ENCODE measurements at places on chromosomes 11 and 22.

DNA sequence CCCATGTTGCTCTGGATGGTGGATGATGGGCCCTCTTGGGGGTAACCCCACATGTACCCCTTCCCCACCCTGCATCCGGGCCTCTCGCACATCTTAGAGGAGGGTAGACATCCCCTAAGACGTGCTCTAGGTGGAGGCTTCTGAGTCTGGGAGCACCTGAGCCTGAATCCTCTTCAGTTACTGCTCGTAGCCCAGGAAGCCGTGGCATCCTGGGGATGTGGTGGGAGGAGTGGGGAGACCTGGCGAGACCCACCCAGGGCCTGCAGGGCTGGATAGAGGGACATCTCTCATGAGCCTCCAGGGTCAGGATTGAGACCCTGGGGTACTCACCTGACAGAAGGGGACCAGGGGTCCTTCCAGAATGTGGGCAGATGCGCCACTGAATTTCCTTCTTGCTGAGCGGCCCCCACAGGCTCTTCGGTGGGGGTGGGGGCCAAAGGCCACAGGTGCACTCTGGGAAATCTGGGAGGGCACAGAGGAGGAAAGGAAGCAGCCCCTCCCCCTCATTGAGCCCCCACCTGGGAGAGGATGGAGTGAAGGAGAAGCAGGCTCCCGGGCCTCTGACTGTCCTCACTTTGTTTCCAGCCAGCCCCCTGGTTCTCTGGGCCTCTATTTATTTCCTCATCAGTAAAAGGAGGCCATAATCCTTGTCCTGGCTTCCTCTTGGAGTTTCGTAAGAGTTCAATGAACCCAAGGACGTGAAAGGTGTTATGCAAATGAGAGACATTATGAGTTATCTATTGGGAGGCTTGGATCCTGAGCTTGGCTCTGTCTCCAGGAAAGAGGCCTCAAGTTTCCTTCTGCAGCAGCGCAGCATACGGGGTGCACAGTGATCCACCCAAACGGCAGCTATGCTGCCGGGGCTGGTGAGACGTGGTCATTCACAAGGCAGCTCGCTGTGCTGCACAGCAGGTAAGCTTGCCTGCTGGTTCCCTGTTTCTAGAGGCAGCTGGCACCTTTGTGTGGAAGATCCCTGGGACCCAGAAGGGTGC lies 31.2 kb downstream of the KCNJ4 start:
- no peak for DNase-seq

- DNase-seq = no peak
These were observed 22.4 kb downstream of the TRMU start for GRCh38 chr22:46357711-46358520.

DNA sequence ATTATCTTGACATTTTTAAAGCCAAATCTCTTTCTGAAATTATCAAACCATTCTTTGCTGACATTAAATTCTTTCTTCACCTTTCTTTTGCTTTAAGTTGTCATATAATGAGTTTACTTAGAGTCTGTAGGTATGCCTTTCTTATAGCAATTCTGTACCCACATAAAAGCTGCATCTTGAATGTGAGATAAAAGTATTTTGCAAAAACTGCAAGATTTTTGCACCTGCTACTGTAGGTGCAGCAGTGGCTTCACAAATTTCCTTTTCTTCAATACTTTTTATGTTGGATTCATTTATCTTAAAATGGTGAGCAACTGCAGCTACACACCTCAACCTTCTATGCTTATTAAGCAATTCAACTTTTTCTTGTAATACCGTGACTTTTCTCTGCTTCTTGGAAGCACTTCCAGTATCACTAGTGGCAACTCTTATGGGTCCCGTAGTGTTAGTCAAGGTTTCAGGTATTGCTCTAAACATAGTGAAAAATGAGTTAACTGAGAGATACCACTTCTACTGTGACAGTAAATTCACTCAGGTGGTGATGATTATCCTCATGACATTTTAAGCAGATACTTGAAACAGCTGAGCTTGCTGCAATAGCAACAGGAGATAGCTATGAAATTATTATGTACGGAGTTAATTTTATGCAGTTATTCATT lies 18.8 kb downstream of the ZFP91 start:
- DNase-seq = no peak

- DNase-seq = no peak
These were observed 49.1 kb downstream of the LRRC32 start for GRCh38 chr11:76621466-76621865.

DNA sequence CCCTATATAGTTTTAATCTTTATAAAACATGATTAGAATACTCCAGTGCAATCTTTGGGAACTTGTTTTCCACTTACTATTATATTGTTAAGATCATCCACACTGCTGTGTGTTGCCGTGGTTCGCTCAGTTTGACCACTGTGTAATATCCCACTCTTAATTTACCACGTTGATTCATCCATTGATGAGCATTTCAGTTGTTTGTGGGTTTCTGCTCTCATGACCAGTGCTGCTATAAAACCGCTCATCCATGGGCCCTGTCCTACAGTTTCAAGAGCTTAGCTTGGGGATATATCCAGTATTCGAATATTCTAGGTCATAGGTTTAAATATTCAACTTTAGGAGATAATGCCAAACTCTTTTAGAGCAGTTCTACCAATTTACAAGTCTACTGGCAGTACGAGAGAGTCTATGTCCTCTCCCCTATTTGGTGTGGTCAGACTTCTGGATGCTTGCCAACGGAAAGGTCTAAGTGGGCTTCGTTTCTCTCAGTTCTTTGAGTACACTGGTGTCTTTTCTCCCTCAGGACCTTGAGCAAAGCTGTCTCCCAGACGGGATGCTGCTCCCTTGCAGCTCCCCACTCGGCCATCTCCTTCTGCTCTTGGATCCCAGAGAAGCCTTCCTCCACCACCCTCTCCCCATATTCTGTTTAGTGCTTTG lies 94.9 kb upstream of the ALX4 start:
- DNase-seq = no peak

DNA sequence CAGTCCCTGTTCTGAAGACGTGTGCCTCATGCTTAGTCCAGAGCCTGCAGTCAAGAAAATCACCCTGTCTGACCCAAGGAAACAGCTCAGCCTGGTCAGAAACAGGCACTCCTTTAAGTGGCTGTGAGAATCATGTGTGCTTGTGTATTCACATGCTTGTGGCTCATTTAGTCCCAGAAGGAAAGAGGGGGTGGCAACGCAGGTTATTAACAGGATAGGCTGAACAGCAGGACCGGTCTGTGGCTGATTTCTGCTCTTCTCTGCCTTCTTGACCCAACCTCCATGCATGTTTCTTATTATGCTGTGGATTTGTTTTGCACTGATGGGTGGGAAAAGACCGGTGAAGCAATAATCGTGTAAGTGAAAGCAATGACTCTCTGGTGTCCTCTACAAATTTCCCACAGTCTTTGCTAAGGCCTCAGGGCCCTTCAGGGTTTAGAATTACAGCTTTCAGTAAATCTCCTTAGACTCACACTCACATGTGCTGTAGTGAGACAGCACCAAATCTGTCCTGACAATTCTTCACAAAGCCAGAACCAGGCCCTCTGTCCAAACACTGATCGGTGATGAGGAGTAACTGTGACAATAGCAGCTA lies 288.1 kb downstream of the ETS1 start:
- no peak for DNase-seq

DNA sequence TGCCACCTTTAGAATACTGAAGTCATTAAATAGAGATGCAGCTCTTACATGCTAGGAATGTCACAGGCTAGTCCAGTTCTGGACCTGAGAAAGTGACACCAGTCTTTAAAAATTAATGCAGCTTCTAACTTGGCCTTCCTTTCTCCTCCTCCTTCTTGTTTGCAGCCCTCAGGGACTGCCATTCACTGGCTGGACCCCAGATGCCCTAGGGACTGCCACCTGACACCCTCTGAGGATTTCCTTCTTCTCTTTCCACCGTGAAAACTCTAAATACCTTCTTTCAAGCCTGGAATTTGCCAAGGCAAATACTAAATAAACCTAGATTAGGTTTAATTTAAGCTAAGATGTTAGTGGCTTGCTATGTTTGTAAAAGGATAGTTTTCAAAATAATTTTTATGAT lies 78.4 kb downstream of the MUC15 start:
- no peak for DNase-seq

GRCh38 chr22:40076702-40077645 lies 82.2 kb downstream of the FAM83F start:
- no peak for DNase-seq

DNA sequence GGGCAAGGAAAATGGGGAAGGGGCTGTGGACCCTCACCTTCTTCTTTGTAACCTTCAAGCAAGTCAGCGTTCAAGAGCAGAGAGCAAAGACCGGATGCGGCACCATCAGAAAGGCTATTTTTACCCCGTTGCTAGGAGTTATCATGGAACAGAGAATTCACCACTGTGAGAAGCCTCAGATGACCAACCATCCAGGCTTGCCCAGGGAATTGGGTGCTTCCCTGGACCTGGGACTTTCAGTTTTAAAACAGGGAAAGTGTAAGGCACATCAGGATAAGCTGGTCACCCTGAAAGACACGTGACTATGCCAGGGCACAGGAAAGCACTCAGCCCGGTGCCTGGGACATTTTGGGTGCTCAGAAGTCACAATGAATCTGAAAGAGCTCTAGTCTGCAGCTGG lies 10.4 kb downstream of the GALNT18 start:
- DNase-seq = no peak

DNA sequence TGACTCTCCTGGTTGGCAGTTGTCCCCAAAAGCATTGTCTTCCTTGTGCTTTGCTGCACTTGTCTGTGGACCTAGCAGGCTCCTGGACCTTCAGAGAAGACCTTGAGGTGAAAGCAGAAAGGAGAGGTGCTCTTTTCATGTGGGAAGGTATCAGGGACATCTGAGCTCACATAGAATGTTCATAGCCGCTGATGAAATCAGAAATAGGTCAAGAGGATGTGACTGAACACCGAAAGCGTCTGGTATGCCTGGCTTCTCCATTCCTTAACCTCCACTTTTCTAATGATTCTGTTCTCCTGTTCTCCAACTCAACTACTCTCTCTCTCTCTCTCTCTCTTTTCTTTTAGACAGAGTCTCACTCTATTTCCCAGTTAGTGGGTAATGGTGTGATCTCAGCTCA lies 6.2 kb upstream of the CUL5 start:
- DNase-seq = no peak

GRCh38 chr11:96464700-96465307 lies 75.0 kb downstream of the JRKL start:
- no peak for DNase-seq

DNA sequence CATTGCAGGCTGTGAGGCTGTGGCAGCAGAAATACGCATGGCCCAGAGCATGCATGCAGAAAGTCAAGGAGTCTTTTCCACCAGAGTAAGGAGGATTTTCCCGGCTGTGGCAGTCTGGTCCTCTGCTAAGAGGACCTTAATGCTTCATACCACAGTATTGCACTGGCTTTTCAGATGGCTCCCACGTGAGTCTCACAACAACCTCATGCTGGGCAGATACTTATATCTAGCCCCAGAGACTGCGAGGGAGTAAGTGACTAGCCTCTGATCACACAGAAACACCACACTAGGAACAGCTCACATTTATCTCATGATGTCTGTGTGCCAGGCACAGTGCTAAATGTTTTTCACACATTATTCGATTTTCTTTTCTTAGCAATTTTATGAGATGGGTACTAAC lies 8.0 kb downstream of the CRY2 start:
- no peak for DNase-seq

GRCh38 chr11:62393735-62394134 lies 25.1 kb upstream of the SCGB1A1 start:
- no peak for DNase-seq

DNA sequence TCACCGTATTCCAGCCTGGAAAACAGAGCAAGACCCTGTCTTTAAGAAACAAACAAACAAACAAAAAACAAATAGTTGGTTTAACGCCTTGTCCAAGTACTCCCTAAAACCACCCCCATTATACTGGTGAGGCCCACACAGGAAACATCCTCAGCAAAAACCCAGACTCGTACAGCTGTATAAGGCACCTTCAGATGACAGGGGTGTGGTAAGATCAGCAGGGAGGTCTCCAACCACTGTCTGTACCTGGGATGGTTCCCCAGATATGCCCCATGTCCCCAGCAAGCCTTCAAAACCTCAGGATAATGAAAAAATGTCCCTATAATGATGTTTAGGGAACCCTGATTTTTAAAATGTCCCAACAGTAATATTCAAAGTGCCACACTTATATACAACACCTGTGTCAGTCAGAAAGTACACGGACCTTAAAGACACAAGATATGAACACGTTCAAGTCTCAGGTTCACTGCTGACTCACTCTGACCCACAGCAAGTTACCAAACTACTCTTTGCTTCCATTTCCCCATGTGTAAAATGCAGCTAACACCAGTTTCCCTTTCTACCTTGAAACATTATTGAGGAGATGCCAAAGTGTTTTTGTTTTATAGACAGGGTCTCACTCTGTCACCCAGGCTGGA lies 9.3 kb downstream of the SF3A1 start:
- DNase-seq = no peak

GRCh38 chr22:21951931-21952465 lies 650 bp downstream of the PPM1F start:
- no peak for DNase-seq

- DNase-seq = no peak
These were observed 2.9 kb downstream of the SLC37A4 start for GRCh38 chr11:119027561-119028345.

GRCh38 chr11:31860391-31860790 lies 49.3 kb upstream of the PAX6 start:
- DNase-seq = no peak

DNA sequence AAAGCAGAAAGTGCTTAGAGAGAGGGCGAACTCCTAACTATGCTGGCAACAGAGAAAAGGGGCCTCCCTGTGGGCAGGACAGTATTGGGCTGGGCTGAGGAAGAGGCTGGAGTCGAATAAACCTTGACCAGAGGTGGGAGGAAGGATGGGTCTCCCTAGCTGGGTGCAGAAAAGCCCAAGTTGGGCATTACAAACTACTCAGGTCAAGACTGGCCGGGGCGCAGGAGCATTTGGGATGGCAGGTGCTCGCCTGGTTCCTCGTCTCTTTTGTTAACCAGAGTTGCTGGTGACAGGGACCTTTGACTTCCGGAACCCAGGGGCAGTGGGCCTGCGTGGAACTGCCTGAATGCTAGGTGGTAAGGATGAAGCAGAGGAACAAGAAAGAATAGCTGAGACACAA lies 80.3 kb upstream of the SHISAL1 start:
- no peak for DNase-seq

GRCh38 chr11:14136561-14136960 lies 174.0 kb downstream of the SPON1 start:
- no peak for DNase-seq

- DNase-seq = no peak
These were observed 9.7 kb downstream of the ASCL2 start for GRCh38 chr11:2260491-2261364.

GRCh38 chr11:134762248-134763029 lies 350.4 kb upstream of the B3GAT1 start:
- no peak for DNase-seq

- no peak for DNase-seq
These were observed 113.7 kb downstream of the IGLL1 start for GRCh38 chr22:23466351-23466750.

DNA sequence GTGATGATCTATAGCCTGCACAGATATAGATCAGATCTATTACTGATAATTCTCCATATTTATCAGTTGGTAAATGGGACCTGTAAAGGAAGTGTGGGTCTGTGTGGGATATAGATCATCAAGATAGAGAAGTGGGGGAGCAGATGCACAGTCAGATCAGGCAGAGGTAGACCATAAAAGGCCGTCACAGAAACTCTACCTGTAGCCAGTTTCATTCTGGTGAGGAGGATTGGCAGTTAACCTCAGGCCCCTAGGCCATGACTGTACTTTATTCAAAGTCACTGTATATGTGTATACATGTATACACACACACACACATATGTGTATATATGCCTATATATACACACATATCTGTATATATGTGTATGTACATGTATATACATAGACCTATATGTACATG lies 69.1 kb downstream of the ADM start:
- no peak for DNase-seq

All from stimulated activated CD8-positive, alpha-beta memory T cell treated with anti-CD3 and anti-CD28 coated beads, Interleukin-12 subunit alpha, Interleukin-12 subunit beta, amount 100 ng/mL, for 4 hours (primary cell).